Stimulated activated CD8-positive, alpha-beta memory T cell treated with anti-CD3 and anti-CD28 coated beads, Interleukin-15, amount 100 ng/mL, for 4 hours (primary cell): ENCODE measurements at places on chromosomes 3 and 15.

DNA sequence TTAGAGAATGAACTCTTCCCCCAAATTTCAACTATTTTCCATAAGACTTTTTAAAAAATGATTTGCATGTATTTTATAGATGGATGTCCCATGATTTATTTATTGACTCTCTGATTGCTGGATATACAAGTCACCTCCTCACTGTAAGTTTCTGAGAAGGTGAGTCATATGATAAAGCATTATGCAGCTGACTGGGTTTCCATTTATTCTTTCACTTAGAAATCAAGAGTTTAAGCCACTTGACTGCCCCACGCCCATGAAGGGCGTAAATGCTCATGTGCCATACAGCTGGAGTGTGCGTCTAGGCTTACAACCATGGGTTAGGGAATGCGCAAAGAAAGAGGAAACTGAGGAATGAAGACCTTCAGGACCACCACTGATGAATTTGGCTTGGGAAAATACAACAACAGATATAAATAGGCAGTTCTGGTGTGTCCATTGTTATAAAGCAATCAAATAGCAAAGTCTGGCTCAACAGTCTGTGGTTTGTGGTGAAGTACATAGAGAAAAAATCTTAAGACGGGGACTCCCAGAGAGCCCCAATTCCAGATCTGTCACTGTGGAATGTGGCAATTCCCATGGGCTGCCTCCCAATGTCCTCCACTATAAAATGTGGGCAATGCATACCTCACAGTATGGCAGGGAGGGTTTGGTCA, 20.3 kb downstream of the SLCO2A1 start:
- DNase-seq, result no peak

- no peak for DNase-seq
Observed at GRCh38 chr3:188431553-188431952, 277.6 kb downstream of the LPP start.

DNA sequence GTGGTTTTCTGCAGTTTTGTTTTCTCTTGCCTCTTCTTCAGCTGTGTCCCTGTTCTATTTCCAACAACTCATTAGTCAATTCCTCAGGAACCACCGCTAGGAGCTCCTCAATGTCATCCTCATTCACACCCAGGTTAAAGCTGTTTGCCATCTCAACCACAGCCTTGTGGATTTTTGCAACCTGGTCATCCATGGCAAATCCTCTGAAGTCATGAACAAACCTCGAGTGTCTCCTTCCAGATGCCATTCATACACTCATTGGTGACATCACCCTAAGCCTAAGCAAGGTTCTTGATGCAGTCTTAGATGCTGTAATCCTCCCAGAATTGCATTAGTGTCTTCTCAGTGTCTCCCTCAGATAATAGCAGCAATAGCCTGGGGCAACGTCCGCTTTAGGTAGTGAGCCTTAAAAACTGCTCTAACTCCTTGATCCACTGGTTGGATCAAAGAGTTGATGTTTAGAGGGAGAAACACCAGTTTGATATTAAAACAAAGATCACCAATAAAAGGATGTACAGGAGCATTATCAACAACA, 31.5 kb upstream of the ZNF502 start:
- no peak for DNase-seq

GRCh38 chr3:123397050-123397590, 51.8 kb downstream of the ADCY5 start:
- no peak for DNase-seq

DNA sequence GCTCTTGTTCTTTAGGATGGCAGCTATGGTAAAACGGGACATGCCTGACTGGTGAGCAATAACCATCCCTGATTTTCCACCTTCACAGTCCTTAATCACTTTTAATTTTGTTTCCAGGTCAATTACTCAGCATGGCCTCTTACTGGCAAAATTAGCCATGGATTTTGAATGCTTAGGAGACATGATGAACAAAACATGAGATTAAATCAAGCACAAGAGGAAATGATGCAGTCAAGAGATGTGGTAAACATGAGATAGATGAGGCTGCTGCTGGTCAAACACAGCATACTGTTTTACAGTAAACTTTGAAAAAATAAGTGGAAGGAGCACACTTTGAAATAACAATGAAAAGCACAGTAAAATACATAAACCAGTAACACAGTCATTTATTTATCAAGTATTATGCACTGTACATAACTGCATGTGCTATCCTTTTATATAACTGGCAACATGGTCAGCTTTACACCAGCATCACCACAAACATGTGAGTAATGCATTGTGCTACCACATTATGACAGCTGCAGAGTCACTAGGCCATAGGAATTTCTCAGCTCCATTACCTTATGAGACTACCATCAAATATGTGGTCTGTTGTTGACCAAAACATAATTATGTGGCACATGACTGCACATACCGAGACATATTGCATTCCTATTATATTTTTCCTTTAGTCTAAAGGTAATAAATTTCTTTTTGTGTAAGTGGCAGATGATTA, 30.1 kb upstream of the ZNF502 start:
- no peak for DNase-seq

DNA sequence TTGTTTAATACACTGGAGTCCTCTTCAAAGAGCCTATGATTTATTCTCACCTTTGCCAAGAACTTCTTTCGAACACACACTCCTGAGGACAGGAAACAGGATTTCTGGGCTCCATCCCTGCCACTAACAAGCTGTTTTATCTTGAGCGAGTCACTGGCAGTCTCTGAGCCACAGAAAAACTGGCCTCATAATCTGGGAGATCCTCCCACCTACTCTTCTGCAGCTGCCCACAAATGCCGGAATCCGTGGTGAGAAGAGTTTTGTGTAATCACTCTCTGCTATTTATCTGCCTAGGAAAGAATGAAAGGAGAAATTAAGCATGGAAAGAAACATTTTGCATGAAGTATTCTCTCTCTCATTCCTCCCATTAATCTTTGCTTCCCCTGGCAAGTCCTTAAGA, 172.0 kb upstream of the TRIM42 start:
- DNase-seq, result no peak

- no peak for DNase-seq
Observed at GRCh38 chr3:152349392-152349791, 80.7 kb downstream of the MBNL1 start.

DNA sequence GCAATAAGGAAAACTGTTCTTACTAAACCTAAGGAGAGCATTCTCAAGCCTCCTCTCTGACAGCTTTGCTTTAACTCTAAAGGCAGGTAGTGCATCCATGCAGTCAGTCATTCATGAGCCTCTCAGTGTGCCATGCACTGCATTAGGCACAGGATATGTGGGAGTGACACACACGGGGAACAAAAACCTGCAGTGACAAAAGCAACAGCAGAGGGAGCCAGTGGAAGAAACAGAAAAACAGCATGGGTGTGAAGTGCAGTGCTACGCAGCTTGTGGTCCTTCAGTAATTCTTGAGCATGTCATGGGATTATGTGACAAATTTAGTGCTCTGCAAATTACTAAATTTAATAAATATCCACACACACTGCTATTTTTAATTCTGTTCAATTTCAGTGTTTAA, 230.7 kb downstream of the BBX start:
- no peak for DNase-seq
